ENCODE measurements at places on chromosomes 3 and 15. TPM values are rescaled to one million over a fixed set of nuclear protein-coding genes. Genes with fewer than 3 reads are reported as not detected.

Gene IGF1R
- 48.7 TPM for total RNA-seq

Gene UBE2E2
- total RNA-seq, result 35.2 TPM

Gene DOCK3
- total RNA-seq, result 0.38 TPM

Gene CD96
- not detected for total RNA-seq

Gene PLXND1
- total RNA-seq, result 103 TPM

Gene IP6K2
- 49.1 TPM for total RNA-seq

Gene GPR160
- 1.1 TPM for total RNA-seq

All from A549 treated with ZK216348 at 1 μM for 4 hours (cell line).